CD4-positive, alpha-beta T cell (primary cell): ENCODE measurements at places on chromosomes 3 and 15. TPM values are rescaled to one million over a fixed set of nuclear protein-coding genes. Genes with fewer than 3 reads are reported as not detected.

GRCh38 chr3:156725682-156726081 is 51.3 kb downstream of the TIPARP start:
- DNase-seq, result no peak
- no peak overlapping the region for H3K27ac ChIP-seq
- no peaks in the 10 kb centered on the region for H3K4me1 ChIP-seq
- no peak overlapping the region for H3K4me3 ChIP-seq
- H3K27me3 ChIP-seq, result no peaks in the 10 kb centered on the region
- H3K36me3 ChIP-seq, result no peaks in the 10 kb centered on the region

MUSTN1 gene
- 11.3 TPM for total RNA-seq

FANCD2OS gene
- total RNA-seq, result not detected

SLC2A2 gene
- total RNA-seq, result not detected

- no peaks in the 10 kb centered on the region for H3K36me3 ChIP-seq
- H3K27me3 ChIP-seq, result peaks cover 2% of the 10 kb centered on the region
- H3K27ac ChIP-seq, result no peak overlapping the region
Measured at GRCh38 chr15:92541291-92542200, 114.0 kb downstream of the FAM174B start.

- H3K4me3 ChIP-seq, result no peak overlapping the region
- no peaks in the 10 kb centered on the region for H3K36me3 ChIP-seq
- no peak for DNase-seq
- H3K4me1 ChIP-seq, result no peaks in the 10 kb centered on the region
- H3K27ac ChIP-seq, result no peak overlapping the region
Measured at GRCh38 chr3:52521881-52522650, 11.6 kb downstream of the NT5DC2 start.

GRCh38 chr3:78666470-78666800 is 1101.4 kb downstream of the ROBO1 start:
- no peaks in the 10 kb centered on the region for H3K4me1 ChIP-seq
- H3K27me3 ChIP-seq, result no peaks in the 10 kb centered on the region
- DNase-seq, result no peak
- no peaks in the 10 kb centered on the region for H3K36me3 ChIP-seq

GRCh38 chr15:48677821-48678220 is 32.3 kb upstream of the FBN1 start:
- no peak overlapping the region for H3K27ac ChIP-seq
- no peaks in the 10 kb centered on the region for H3K27me3 ChIP-seq
- no peak for DNase-seq
- H3K36me3 ChIP-seq, result no peaks in the 10 kb centered on the region
- no peak overlapping the region for H3K4me3 ChIP-seq
- H3K4me1 ChIP-seq, result no peaks in the 10 kb centered on the region

DNA sequence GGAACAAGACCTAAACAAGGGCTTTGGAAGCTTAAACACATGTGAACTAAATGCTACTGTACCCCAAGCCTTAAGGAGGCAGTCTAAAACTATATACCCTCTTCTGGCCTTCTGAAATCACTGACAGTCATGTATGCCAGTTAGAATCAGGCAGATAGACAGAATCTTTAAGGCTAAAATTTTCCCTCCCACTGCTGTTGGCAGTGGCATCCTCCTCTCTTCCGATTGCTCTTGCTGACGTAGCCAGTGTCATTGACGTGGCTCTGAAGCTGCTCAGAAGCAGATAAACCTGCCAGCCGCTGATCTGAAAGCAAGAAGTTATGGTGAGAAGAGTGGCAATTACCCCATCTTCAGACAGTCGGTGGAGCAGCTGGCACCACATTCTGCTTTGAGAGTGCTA is 3.3 kb downstream of the RYR3 start:
- no peaks in the 10 kb centered on the region for H3K4me1 ChIP-seq
- no peak overlapping the region for H3K4me3 ChIP-seq
- H3K27ac ChIP-seq, result no peak overlapping the region
- DNase-seq, result no peak
- H3K36me3 ChIP-seq, result no peaks in the 10 kb centered on the region
- peaks cover 48% of the 10 kb centered on the region for H3K27me3 ChIP-seq

GRCh38 chr15:44909423-44909822 is 47.1 kb upstream of the TERB2 start:
- H3K27ac ChIP-seq, result no peak overlapping the region
- no peaks in the 10 kb centered on the region for H3K36me3 ChIP-seq
- H3K4me1 ChIP-seq, result no peaks in the 10 kb centered on the region
- no peak for DNase-seq
- H3K27me3 ChIP-seq, result no peaks in the 10 kb centered on the region

DNA sequence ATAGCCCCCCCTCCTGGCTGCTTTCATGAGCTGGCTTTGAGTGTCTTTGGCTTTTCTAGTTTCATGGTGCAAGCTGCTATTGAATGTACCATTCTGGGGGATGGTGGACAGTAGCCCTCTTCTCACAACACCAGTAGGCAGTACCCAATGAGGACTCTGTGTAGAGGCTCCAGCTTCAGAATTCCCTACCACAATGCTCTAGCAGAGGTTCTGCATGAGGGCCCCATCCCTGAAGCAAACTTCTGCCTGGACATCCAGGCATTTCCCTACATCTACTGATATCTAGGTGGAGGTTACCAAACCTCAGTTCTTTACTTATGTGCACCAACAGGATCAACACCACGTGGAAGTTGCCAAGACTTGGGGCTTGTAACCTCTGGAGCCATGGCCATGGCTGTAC is 1742.9 kb downstream of the SI start:
- no peaks in the 10 kb centered on the region for H3K36me3 ChIP-seq
- no peak overlapping the region for H3K27ac ChIP-seq
- no peak for DNase-seq

PATL2 gene
- total RNA-seq, result 21.9 TPM

DNA sequence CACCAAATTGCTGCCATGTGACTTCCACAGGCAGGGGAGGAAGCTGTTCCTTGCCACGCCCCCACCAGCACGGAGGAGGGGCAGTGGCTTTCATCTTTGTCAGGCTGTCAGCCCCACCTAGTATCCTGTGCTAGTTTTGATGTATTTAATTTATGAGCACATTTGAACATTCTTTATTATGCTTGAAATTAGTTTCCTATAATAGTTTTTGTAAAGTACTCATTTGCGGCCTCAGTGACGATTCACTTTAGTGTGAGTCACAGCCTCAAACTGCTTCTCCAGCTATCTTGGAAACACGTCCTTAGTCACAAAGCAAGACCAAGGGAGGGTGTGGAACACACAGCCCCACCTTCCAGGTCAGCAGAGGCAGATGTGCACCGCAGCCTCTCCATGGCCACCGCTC is 239.9 kb upstream of the ATP10A start:
- no peaks in the 10 kb centered on the region for H3K4me1 ChIP-seq
- H3K27me3 ChIP-seq, result no peaks in the 10 kb centered on the region
- no peak overlapping the region for H3K4me3 ChIP-seq
- H3K36me3 ChIP-seq, result no peaks in the 10 kb centered on the region

DNA sequence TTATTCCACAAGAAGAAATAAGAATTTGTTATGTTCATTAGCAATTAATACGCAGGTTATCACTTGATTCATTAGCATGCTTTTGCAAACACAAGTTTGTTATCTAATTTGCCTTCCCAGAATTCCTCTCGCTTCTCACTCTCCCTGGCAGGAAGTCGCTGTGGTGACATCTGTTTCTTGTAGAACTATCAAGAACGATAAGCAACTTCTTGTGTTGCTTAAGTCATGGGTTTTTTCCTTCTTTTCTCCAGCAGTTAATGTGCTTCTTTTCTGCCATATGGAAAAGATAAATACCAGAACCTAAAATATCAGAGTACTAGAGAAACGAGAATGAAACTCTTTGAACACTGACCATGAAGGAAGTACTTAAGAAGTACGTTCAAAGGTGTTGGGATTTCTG is 99.8 kb upstream of the CHMP2B start:
- no peak for DNase-seq
- no peak overlapping the region for H3K27ac ChIP-seq
- H3K4me1 ChIP-seq, result no peaks in the 10 kb centered on the region
- no peaks in the 10 kb centered on the region for H3K36me3 ChIP-seq
- no peaks in the 10 kb centered on the region for H3K27me3 ChIP-seq

DNA sequence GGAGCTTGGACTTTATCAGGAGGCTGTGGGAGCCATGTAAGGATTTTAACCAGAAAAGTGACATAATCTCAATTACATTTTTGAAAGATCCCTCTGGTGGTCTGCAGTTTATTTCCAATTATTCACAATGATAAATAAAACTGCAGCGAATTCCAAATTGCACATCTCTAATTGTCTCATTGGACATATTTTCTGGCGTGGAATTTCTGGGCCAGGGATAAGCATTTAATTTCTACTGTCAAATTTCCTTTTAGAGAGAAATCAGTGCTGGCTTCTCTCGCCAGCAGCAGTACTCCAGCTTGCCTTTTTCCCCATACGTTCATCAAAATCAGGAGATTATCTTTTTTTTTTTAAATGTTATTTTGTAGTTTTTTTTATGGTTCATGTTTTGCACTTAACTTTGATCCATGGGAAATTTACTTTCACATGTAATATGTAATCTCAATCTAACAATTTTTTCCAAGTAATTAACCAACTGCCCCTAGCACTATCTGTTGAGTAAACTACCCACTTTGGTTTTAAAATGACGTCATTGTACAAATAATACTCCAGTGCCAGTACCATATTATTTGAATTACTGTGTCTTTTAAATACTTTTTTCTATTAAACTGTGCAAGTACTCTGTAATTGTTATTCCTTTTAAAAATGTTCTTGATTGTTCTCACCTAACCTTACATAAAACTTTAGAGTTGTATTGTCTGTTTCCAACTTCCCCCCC is 251.8 kb downstream of the ADAMTSL3 start:
- no peaks in the 10 kb centered on the region for H3K27me3 ChIP-seq
- no peak for DNase-seq
- H3K4me3 ChIP-seq, result no peak overlapping the region
- no peak overlapping the region for H3K27ac ChIP-seq
- H3K4me1 ChIP-seq, result no peaks in the 10 kb centered on the region

GPR171 gene
- total RNA-seq, result 16.7 TPM

DNA sequence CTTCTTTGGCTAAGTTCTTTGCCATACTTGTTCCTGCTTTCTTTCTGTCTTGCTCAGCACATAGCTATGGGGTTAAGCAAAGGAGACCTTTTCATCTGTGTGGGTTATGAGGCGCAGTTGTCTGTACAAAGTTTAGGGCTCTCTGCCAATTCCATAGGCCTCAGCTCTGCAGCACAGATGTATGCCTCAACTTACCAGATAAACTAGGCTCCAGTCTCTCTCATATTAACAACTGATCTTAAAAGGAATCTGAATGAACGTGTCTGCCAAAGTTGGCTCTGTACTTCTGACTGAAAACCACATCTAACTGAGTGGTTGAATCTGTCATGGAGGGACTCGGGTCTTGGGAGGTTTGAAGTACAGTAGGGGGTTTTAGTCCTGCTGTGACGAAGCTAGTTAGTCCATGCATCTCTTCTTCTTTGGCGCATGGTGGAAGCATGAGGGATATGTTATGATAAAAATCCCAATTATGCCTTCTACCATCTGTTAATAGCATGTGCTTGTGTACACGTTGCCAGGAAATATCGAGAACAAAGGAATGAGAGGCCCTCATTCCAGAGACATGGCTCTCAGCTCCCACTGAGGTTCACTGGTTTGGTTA is 114.6 kb upstream of the TSC22D2 start:
- no peak overlapping the region for H3K27ac ChIP-seq
- no peaks in the 10 kb centered on the region for H3K4me1 ChIP-seq
- H3K27me3 ChIP-seq, result no peaks in the 10 kb centered on the region
- no peak for DNase-seq

DNA sequence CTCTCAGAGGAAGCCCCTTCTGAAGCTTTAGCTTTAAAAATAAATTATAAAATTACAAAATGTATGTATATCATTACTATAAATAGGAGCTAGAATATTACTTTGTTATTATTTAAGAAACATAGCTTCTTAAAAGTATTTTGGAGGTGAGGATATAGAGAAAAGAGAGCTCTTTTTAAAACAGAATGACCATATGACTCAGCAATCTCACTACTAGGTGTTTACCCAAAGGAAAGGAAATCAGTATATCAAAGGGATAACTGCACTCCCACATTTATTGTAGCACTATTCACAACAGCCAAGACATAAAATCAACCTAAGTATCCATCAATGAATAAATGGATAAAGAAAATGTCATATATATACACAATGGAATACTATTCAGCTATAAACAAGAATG is 119.6 kb downstream of the DMXL2 start:
- no peak overlapping the region for H3K27ac ChIP-seq
- H3K36me3 ChIP-seq, result no peaks in the 10 kb centered on the region
- H3K4me3 ChIP-seq, result no peak overlapping the region
- H3K4me1 ChIP-seq, result no peaks in the 10 kb centered on the region
- DNase-seq, result no peak

KLHL40 gene
- not detected for total RNA-seq

DNA sequence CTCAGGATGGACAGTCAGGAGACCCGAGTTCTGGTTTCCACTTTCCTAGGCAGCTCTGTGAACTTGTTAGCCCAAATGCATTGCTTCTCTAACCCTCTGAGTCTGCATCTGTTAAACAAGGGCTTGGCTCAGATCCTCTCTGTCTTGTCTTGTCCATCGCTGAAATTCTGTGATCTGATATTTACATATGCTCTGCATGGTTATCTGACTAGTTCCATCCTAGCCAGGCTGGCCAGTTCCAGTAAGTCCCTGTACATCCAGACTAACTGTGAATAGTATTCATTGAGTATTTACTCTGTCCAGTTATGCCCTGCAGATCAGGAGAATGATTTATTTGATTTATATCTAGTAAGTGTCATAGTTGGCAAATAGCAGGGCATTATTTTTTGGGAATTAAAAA is 27.0 kb upstream of the SV2B start:
- DNase-seq, result no peak
- no peak overlapping the region for H3K4me3 ChIP-seq
- no peak overlapping the region for H3K27ac ChIP-seq
- no peaks in the 10 kb centered on the region for H3K36me3 ChIP-seq
- no peaks in the 10 kb centered on the region for H3K27me3 ChIP-seq

- no peak overlapping the region for H3K27ac ChIP-seq
- H3K4me1 ChIP-seq, result no peaks in the 10 kb centered on the region
- no peak for DNase-seq
- H3K27me3 ChIP-seq, result no peaks in the 10 kb centered on the region
- no peak overlapping the region for H3K4me3 ChIP-seq
Measured at GRCh38 chr3:127532561-127533203, 57.9 kb downstream of the TPRA1 start.

GRCh38 chr3:122714273-122714672 is 33.6 kb downstream of the PARP14 start:
- no peak for DNase-seq
- no peak overlapping the region for H3K27ac ChIP-seq
- peaks cover 76% of the 10 kb centered on the region for H3K36me3 ChIP-seq
- H3K4me1 ChIP-seq, result no peaks in the 10 kb centered on the region
- no peaks in the 10 kb centered on the region for H3K27me3 ChIP-seq

- H3K27me3 ChIP-seq, result peaks cover 6% of the 10 kb centered on the region
- no peak for DNase-seq
- H3K27ac ChIP-seq, result no peak overlapping the region
- peaks cover 5% of the 10 kb centered on the region for H3K4me1 ChIP-seq
- H3K4me3 ChIP-seq, result no peak overlapping the region
Measured at GRCh38 chr3:10510086-10510742, 4.8 kb upstream of the ATP2B2 start.

GRCh38 chr3:13550791-13551360 is 2.0 kb downstream of the FBLN2 start:
- H3K27ac ChIP-seq, result no peak overlapping the region
